NCI-H2081 treated with DMSO at 0.1 percent for 48 hours (cell line): ENCODE measurements at places on chromosomes 12 and 14.

DNA sequence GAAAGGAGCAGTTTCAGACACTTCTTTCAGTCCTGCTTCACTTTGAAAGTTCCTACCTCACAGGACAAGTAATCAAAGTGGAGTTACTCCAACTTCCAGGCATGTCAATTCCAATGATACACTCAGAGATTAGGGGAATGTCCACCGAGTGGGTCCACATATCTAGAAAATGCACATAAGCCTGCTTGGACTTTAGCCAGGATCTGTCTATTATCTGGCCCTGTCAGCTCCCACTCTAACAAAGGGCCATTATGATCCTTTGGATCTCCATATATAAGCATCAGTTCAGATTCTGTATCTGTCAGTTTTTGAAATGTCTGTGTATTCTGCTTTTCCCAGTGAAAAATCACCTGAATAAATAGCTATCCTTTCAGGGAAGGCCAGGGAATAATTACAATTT, 112.9 kb upstream of the ATXN7L3B start:
- DNase-seq = no peak

- no peak for DNase-seq
These were observed 473.6 kb downstream of the RMST start for GRCh38 chr12:97936165-97936564.

- DNase-seq = no peak
These were observed 1.0 kb downstream of the HOMEZ start for GRCh38 chr14:23284654-23285529.

- no peak for DNase-seq
These were observed 95.9 kb downstream of the TSPAN9 start for GRCh38 chr12:3173008-3173553.

DNA sequence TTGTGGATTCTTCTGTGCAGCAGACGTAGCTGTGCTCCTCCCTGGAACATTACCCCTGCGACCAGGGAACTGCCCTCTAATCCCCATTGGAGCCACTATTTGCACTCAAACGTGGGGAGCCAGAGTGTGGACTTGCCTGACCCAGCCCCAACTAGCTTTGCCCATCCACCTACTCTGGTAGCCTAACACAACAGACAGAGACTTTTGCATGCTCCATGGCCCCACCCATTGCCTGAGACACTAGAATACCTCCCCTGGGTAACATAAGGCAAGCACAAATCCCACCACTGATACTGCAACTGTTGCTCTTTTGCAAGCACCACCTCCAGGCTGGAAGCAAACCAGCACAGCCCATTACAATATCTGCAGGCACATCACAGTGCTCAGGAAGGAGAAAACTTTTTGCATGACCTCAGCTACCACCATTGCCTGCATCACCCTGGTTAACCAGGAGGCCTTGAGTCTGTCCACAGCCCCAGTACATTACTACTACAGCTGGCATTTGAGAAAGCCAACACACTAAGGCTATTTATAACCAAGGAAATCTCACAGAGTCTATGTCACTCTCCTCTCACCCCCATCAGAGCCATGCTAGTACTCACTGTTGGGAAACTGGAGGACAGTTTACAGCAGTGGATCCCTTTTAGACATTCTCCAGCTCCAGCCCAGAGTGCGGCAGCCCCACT, 15.0 kb downstream of the CEP128 start:
- DNase-seq = no peak

- no peak for DNase-seq
These were observed 12.3 kb upstream of the CHPT1 start for GRCh38 chr12:101685092-101685491.

- DNase-seq = no peak
These were observed 666.8 kb upstream of the TMEM132C start for GRCh38 chr12:127600211-127600610.
